ENCODE measurements at places on chromosomes 12 and 14.

GRCh38 chr12:128767518-128767917 lies 56.2 kb downstream of the SLC15A4 start:
- DNase-seq, result no peak

DNA sequence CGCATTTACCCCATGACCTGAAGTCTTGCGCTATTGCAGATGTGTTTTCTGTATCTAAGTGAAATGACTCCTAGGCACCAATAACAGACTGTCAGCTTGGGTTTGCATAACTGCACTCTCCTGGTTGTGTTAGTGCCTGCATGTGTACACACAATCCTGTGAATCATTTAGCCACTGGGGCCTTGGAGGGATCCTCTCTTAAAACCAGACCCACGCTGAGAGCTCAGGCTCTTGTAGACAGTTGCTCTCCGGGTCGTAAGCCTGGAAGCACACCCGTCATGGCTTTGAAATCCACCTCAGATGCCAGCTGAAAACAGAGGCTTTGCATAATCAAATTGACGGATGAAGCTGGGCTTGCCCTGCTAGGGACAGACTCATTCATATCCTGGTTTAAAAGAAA lies 79.2 kb upstream of the RBM19 start:
- no peak for DNase-seq

DNA sequence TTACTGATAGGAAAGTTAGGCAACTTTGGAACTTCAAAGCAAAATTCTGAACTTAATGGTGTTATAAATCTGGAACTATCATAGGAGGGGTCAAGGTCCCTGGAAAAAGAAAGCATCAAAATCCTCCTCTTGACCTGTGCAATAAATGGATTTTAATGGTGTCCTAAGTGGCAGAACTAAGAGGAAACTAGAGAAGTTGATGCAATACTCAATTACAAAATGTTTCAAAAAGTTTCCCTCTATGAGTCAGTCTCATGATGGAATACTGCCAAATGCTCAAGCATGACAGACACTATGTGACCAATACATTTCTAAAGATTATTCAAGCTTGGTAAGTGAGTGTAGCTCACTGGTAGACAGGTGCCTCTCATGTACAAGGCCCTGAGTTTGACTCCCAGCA lies 47.7 kb upstream of the ERGIC2 start:
- DNase-seq, result no peak

DNA sequence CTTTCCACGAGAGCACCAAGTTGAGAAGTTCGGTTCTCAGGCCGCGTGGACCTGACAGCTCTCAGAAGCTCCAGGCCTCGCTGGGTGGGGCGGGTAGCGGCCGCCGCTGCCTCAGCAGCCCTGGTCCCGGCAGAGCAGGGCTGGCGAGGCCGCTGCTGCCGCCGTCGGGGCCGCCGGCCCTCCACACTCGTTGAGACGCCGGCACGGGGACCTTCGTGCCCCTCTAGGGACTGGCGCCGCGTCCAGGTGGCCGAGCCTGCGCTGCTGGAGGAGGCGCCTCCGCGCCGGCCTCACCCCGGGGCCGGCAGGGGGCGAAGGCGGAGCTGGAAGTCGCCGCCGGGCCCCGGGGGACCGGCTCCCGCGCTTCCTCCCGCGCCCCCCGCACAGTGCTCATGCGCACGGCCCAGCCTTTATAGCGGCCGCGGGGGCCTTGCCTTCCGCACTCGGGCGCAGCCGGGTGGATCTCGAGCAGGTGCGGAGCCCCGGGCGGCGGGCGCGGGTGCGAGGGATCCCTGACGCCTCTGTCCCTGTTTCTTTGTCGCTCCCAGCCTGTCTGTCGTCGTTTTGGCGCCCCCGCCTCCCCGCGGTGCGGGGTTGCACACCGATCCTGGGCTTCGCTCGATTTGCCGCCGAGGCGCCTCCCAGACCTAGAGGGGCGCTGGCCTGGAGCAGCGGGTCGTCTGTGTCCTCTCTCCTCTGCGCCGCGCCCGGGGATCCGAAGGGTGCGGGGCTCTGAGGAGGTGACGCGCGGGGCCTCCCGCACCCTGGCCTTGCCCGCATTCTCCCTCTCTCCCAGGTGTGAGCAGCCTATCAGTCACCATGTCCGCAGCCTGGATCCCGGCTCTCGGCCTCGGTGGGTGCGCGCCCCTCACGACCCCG lies at the start of gene COCH:
TSS of gene COCH (plus strand) at position 440 of the 879 bp plus-strand sequence. CDS start at position 820, 380 bp downstream.
- DNase-seq, result no peak

GRCh38 chr14:85573406-85573805 lies 43.5 kb downstream of the FLRT2 start:
- DNase-seq, result no peak

DNA sequence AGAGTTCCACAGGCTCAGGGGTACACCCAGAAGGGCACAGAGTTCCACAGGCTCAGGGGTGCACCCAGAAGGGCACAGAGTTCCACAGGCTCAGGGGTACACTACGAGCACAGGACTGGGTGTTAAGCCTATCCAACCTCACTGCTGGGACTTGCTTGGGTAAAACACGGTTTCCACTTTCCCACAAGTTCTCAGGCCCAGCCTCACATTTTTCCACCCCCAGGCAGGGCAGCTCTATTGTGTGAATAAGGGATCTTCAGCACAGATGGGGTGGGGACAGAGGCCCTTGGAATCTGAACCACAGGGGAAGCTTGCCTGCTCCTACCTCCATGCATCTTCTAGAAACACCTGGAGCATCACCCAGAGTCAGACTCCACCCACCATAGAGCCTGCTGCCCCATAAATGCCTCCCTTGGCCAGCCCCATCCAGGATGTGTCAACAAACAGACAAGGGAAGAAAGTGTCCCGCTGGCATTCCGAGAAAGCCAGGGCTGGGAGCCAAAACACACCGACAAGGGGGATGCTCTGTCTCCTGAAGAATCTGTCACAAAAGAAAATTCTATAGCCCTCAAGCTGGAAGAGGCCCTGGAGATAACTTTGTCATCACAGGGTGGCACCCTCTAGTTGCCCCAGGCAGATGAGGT lies 4.8 kb downstream of the CRACR2A start:
- DNase-seq, result no peak

All from NCI-H2029 treated with DMSO at 0.1 percent for 48 hours (cell line).